ENCODE measurements at places on chromosomes 1 and 21.

DNA sequence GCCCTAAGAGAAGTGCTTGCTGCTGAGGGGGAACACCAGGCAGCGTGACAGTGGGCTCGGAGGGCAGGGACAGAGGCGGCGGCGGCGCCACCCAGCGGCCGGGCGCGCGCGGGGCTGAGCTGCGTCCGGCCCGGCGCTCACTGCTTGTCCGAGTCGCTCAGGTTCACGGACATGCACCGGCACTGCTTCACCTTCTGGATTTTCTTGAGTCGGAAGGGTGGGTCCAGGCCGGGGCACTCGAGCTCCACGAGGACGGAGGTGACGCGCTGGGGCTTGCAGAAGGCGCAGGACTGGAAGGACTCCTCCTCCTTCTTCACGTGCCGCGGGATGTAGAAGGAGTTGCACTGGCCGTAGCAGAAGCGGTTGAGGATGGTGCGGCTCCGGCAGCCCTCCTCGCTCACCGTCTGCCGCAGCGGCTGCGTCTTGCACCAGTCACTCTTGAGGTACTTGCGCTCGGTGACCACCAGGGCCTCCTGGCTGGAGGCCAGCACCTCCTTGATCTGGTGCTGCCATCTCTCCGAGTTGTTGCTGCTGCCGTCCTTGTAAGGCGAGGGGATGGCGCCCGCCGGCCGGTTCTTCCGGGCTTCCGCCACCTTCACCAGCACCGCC lies 119.0 kb downstream of the GREM2 start:
- DNase-seq: no peak

DNA sequence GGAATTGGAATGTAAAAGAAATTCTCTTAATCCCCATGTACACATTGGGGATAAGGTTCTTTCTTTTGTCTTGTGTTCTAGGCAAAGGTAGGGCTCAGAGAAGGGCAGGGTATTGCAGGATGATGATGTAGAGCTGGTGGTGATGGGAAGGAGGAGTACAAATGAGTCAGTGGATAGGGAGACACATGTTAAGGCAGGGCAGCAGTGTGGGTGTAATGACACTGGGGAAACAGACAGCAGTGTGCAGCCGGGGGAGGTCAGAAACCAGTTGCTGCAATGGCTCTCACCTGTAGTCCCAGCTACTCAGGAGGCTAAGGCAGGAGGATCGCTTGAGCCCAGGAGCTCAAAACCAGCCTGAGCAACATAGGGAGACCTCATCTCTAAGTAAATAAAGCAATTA lies 5.1 kb downstream of the NLRP3 start:
- DNase-seq: no peak

- DNase-seq: no peak
Observed at GRCh38 chr1:34425046-34425445, 248.3 kb downstream of the C1orf94 start.

DNA sequence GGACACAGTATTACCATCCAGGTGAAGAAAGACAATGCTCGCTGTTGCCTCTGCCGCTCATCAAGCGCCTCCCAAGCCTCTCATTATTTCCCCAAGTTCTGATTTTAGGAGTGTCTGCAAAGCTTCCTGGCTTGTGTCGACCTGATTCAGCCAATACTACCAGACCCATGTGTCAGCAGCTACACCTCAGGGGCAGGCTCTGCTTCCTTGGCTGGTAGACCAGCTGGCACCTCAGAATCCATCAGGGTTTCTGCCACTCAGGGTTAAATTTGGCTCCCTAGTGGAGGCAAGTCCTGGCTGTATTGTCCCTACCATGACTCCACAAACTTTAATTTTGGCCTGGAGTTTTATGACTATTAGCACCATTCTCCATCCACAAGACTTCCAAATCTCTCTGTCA lies 35.4 kb downstream of the SUSD4 start:
- no peak for DNase-seq

GRCh38 chr21:43717166-43717853 lies 1.6 kb upstream of the PDXK start:
- no peak for DNase-seq

DNA sequence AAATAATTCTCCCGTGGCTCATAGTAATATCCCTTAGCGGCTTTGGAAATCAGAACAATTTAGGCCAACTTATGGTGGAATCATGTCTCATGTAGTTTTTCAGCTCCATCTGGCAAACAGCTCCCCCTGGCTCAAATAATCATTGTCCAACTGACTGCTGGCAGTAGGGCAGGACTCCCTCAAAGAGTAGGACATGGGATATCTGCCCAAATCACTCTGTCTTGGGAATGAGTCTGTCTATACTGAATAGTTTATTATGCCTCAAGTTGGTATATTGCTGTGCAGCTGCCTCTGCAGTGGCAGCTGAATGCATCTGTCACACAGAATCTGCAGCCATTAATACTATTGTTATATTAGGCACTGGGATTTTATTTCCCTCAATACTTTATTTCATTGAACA lies 255.7 kb downstream of the COL11A1 start:
- no peak for DNase-seq

GRCh38 chr1:187788718-187789117 lies 960.0 kb downstream of the PLA2G4A start:
- DNase-seq: no peak

DNA sequence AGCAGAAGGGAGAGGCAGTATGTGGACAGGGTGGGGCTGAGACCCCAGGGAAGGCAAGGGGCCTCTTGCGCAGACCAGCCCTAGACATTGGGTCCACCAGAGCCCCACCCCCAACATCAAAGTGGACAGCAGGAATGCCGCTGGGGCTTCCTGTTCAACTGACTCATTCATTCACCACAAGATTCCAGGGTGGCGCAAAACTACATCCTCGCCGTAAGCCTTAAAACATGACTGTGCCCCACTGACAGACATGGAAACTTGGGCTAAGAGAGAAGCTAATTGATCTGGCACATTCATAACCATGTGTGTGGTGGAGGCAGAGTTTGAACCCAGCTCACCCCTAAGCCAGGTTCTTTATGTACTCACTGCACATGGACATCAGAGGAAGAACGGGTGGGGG lies 14.0 kb downstream of the COL16A1 start:
- no peak for DNase-seq

DNA sequence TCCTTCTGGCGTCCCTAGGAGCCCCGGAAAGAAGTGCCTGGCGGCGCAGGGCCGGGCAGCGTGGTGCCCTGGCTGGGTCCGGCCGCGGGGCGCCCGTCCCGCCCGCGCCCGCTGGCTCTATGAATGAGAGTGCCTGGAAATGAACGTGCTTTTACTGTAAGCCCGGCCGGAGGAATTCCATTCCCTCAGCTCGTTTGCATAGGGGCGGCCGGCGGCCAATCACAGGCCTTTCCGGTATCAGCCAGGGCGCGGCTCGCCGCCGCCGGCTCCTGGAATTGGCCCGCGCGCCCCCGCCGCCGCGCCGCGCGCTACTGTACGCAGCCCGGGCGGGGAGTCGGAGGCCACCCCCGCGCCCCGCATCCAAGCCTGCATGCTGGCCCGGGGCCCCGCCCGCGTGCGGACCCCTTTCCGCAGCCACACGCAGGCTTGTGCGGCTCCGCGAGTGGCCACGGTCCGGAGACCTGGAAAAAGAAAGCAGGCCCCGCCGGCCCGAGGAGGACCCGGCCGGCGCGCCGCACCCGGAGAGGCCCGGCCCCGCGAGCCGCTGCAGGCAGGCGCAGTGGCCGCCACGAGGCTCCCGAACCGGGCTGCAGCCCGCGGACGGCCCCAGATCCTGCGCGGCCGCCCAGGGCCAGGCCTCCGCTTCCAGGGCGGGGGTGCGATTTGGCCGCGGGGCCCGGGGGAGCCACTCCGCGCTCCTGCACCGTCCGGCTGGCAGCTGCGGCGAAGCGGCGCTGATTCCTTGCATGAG lies 160.4 kb downstream of the RUNX1 start:
- peak; percentile 39 for DNase-seq

GRCh38 chr1:6313393-6314200 lies 52.7 kb upstream of the GPR153 start:
- no peak for DNase-seq

DNA sequence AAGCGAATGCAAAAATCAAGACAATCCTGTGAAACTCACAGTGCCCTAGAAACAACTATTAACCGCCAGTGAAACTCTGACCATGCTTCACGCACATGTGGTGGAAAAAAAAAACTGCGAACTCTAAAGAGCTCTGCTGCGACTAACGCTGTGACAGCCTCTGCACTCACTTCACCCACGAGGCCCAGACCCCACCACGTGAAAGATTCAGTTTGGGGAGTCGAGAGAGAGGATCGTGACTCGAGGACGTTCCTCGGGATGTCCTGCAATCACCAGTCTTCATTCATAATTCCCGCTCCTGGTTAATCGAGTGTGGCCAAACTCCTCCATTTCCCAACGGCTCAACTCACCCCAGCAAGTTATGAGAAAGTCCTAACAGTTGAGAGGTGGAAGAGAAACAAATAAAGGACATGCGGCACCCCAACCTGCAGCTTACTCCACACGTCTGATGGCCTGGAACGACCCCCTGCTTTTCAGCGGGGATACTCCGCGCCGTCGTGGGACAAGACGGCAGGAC lies 1.1 kb downstream of the SERBP1 start:
- DNase-seq: no peak

- DNase-seq: no peak
Observed at GRCh38 chr1:211959221-211959620, 76.1 kb downstream of the INTS7 start.

GRCh38 chr1:221772117-221772516 lies 30.2 kb upstream of the DUSP10 start:
- no peak for DNase-seq

- no peak for DNase-seq
Observed at GRCh38 chr1:60114745-60115318, 41.3 kb upstream of the C1orf87 start.

DNA sequence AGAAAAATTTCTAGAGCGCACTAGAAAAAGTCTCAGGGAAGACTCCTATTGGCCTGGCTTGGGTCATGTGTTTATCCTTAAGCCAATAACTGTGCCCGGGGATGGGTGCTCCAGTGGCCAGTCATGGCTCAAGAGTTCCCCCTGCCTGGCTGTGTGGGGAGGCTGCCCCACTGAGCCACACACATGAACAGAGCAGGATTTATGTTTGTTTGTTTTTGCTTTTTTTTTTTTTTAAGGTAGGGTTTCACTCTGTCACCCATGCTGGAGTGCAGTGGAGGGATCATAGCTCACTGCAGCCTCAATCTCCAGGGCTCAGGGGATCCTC lies 21.8 kb downstream of the EDN2 start:
- DNase-seq: no peak

DNA sequence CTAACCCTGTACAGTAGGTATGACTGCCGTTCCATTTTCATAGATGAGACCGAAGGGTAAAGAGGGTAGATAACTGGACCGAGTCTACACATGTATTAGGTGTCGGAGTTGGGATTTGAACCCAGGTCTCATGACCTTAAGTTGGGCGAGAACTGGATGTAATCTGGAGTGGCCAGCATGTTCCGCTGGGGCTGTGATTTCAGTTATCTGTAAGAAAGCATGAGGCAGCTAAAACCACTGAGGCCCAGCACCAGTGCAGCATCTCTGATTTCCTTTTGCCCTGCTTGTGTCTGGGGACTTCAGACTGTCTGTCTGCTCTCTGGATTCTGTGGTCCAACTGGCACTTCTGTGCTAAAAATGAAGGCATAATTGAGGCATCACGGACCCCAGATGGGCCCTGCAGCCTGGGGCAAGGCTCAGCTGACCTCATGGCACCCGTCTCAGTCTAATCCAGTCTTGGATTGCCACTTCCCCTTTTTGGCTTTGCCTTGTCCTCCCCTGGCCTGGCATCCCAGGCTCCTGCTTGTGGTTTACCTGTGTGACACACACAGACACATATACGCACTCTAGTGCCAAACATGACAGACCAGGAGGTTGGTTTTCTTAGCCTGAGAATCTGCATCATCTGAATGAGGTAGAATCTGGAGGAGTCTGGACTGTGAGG lies 180.2 kb downstream of the KIF26B start:
- no peak for DNase-seq
